T-helper 9 cell (primary cell): ENCODE measurements at places on chromosomes 13 and 19.

GRCh38 chr19:33731881-33732280, 64.8 kb upstream of the KCTD15 start:
- no peak for DNase-seq

- no peak for DNase-seq
Observed at GRCh38 chr13:18951412-18951811, 230.2 kb downstream of the TUBA3C start.

DNA sequence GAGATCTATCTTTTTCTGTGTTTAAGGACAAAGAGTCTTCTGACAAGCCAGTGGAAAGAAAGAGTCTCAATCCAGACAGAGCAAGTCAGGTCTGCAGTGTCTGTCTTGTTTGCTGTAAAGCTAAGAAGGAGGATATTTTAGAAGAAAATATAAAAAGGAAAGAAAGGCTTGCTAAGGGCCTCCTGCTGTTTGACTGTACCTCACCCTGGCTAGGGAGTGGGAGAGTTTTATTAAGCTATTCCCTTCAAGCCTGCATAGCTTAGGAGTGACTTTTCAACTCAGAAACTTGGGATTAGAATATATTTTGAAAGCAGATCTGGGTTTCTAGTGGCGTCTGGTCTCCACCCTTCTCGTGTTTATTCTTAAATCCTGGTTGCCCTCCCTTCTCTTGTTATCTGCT, 460.0 kb downstream of the COG6 start:
- no peak for DNase-seq

DNA sequence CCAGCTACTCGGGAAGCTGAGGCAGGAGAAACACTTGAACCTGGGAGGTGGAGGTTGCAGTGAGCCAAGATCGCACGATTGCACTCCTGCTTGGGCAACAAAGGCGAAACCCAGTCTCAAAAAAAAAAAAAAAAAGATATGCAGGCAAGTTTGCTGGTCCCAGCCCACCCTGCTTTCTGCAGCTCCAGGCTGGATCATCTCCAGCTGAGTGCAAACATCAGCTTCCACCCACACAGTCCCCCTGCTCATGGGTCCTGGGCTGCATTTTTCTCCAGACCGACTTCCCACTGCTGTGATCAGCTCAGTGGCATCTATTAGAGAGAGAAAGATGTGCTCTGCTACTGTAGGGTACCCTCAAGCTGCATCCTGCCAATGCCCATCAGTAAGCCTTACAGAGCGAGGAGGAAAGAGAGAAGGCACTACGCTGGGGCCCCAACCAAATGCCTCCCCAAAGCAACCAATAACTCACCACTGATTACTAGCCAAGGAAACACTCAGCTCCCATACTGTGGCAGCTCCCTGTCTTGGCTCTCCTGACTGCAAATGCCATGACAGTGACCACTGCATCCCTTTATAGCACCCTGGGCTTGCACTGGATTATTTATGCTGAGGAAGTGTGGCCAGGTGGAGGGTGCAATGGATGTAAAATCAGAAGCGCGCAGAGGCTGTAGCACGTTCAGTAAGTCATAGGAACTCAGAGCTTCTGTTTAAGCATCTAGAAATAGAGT, 170.9 kb upstream of the ZNF507 start:
- DNase-seq = no peak

DNA sequence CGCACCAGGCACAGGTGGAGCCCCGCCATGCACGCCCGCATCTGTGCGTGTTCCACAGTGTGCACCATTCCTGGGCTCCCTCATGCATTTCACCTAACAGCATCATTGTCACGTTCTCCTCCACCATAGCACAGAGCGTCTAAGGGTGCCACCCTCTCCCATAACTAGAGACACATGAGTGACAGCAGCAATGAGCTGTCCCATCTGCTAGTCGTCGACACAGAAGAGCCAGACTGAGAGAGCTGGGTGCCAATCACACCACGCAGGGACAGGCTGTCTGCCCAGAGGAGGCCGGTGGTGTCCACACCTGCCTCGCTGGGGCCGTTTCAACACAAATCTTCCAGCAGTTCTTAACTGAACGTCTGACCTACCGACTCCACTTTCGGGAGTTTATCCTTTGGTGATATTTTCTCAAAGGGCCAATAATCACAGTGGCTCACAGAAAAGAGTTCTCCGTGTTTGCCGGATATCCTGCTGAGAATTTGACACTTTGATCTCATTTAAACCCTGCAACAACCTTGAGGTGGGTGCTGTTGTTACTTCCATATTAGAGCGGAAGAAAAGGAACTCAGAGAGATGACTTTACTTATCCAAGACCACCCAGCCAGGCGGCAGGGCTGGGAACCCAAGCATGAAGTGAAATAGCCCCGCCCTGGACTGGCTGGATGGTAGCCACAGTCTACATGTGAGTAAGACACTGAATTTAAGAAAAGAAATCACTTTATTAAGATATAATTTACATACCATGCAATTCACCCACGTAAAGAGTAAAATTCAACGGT, 16.2 kb downstream of the CLEC11A start:
- no peak for DNase-seq

DNA sequence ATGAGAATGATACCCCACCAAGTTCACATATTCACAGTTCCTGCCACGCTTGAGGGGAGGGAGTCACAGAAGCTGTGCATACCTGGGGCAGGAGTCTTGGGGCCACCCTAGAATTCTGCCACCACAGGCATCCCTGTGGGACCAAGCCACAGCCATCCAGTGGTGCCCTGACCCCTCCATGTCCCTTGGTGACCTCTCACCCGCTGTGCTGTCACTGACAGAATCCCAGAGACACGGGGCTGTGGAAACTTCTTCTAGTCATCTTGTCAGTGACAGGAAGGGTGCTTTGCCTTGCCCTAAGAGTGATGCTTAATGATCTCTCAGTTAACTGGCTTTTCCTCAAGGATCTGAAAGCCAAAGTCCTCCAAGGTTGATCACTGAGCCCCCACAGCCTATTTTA, 58.4 kb upstream of the UQCRFS1 start:
- DNase-seq = no peak
